Lower lobe of right lung (tissue), 2 donors: ENCODE measurements at places on chromosomes 16 and 17. TPM values are rescaled to one million over a fixed set of nuclear protein-coding genes. Genes with fewer than 3 reads are reported as not detected.

DNA sequence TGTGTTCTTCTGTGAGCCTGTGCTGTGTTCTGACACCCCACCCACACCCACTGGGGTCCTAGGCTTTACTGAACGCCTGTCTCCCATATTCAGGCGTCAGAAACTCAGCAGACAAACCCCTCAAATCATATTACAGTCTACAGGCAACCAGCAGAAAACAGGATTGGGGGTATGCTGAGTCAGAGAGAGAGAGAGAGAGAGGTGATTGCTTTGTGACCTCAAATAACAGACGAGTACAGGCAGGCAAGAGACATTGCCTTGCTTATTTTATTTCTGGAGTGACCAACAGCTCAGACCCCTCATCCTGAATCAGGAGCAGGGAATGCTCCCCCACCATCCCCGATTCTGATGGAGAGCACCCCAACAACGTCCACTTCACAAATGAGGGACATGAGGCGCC lies 473.9 kb downstream of the PMP22 start:
- no peaks in the 10 kb centered on the region for H3K27me3 ChIP-seq
- no peak overlapping the region for H3K27ac ChIP-seq
- no peak for DNase-seq

DNA sequence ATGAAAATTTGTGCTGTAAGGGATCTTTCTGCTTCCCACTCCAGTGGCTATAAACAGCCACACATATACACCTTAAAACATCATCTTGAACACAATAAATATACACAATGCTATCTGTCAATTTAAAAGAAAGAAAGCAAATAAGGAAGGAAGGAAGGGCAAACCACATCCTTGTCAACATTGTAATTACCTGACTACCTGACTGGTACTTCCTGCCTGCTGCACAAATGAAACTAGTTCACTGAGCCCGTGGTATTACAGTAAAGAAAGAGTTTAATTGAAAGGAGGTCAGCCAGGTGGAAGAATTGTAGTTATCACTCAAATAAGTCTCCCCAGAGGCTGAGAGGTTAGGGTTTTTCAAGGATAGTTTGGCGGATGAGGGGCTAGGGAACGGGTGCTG lies 344.4 kb upstream of the ASIC2 start:
- no peak overlapping the region for H3K4me3 ChIP-seq
- DNase-seq, result no peak
- H3K36me3 ChIP-seq, result no peaks in the 10 kb centered on the region
- H3K27ac ChIP-seq, result no peak overlapping the region
- H3K27me3 ChIP-seq, result no peaks in the 10 kb centered on the region

DNA sequence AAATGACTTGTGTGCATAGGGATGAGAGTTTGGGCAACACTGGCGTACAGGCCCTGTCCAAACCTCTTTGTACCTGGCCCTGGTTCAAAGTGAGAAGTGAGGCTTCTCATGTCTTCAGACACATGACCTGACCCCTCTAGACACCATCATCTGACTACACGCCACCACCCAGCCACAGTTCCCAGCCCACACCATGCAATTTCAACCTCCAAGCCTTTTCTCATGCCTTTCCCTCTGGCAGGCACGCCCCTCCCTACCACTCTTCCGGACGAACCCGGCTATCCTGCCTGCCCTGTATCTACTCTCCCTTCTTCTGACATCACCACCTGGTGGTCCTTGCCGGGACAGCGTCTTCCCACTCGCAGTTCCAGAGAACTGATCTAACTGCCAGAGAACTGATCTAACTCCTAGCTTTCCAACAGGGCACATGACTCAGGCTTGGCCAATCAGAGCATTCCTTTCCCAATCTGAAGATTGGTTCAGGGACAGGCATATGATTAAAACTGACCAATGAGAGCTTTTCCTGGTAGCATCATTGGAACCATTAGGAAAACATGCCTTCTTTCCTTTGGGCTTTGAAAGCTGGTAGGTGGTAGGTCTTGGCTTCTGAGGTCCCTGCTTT lies 27.1 kb upstream of the IL21R start:
- peak overlapping the region; percentile 26 for H3K4me3 ChIP-seq
- peak; percentile 68 for DNase-seq
- peak overlapping the region; percentile 63 for H3K27ac ChIP-seq
- H3K27me3 ChIP-seq, result no peaks in the 10 kb centered on the region
- peaks cover 11% of the 10 kb centered on the region for H3K4me1 ChIP-seq

FGF11 gene
- 1.2 TPM for total RNA-seq
